ENCODE measurements at places on chromosomes 11 and 22.
A peak's percentile ranks its signal among the peaks of the same experiment; 100 is the strongest.

GRCh38 chr11:131025421-131026125, 109.3 kb upstream of the SNX19 start:
- DNase-seq = no peak

DNA sequence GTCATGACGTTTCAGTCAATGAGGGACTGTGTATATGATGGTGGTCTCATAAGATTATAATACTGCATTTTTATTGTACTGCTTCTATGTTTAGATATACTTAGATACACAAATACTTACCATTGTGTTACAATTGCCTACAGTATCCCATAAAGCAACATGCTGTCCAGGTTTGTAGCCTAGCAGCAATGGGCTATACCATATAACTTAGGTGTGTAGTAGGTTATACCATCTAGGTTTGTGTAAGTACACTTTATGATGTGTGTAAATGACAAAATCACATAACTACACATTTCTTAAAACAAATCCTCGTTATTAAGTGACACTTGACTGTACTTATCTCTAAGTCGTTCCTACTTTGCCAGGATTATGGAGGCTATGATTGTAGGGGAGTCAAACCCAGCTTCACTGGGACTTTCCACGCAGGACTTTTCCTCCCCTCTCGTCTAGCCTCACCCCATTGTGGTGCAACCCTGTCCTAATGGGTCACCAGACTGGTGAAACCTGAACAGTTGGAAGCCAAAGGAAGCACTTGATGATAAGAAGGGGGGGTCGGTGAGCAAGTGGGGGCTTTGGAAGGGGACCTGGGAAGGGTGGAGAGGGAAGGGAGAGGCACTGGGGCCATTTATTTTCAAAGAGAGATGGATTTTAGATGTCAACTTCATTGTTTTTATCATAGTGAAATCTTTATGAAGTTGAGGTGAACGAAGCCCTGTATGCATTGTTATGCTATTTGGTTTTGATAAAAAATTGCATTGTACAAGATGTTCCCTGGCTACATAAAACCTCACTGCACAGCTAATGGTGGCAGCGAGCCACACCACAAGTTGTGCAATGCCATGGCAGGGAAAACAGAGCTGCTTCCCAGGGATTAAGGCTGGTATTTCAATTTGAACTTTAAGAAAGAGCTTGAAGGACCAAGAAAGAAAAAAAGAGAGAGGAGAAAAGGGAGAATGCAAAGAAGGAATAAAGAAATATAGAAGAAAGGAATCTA, 129.1 kb downstream of the EHF start:
- DNase-seq = no peak

DNA sequence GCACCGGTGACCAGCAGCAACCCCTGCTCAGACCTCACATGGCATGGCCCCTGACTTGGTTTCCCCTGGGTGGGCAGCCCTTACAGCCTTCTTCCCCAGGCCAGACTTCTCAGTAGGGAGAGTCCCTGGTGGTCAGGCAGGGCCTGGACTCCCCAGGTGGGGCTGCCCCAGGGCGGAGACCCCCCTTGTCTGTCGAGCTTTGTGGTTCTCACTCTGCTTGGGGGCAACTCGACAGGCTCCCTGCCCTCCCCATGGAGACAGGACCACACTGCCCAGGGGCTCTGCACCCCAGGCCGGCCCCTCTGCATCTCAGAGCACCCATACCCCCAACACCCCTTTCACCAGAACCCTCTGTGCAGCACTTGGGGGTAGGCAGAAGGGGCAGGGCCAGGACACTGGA, 87.7 kb downstream of the MORC2 start:
- DNase-seq = no peak

- no peak for DNase-seq
These were observed 89.5 kb upstream of the DBX1 start for GRCh38 chr11:20249796-20250195.

- DNase-seq = no peak
These were observed 447.5 kb downstream of the BUD13 start for GRCh38 chr11:116325247-116325646.

- no peak for DNase-seq
These were observed 787 bp downstream of the SMDT1 start for GRCh38 chr22:42080287-42080686.

- no peak for DNase-seq
These were observed 4.1 kb downstream of the ROBO3 start for GRCh38 chr11:124869331-124869730.

DNA sequence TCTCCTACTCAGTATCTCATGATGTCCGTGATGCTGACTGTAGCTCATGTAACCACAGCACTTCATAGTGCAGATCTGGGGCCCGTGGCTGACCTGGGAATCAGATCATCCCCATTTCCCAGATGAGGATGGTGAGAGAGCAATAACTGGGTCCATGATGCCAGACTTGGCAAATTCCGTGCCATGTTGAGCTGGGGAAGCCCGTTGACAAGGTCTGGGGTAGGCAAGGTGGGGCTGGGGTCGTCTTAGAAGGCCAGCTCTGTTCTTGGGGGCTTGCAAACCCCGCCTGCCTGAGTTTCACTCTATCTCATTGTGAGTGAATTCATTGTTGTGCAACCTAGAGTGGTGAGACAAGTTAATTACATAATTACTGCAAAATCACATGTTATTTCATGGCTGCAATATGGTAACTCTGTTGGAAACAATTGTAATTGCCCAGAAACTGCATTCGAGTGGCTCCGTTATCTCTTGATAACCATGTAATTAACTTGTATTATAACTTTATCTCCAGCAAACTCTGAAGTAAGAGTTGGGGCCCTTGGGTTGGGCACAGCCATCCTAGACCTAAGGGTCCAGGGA, 41.7 kb downstream of the LMO1 start:
- no peak for DNase-seq

DNA sequence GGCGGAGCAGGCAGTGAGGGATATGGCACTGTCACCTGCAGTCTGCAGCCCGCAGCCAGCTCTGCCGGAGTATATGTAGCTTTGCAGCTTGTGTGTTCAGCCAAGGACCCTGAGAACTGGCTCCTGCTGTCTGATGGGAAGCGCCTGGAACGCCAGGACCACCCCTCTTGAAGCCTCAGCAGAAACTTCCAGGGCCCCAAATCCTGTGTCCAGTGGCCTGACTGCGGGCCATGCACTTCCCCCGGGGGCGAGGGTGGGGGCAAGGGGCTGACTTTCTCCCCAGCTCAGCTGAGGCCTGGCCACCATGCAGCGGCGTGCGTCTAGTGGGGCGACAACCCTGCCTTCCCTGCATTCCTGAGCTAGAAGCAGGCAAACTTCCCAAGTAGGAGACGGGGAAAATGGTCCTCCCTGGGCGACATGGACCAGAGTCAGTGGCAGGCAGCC, 32.3 kb downstream of the PISD start:
- DNase-seq = no peak

GRCh38 chr11:34183848-34184391, 78.5 kb downstream of the NAT10 start:
- no peak for DNase-seq

DNA sequence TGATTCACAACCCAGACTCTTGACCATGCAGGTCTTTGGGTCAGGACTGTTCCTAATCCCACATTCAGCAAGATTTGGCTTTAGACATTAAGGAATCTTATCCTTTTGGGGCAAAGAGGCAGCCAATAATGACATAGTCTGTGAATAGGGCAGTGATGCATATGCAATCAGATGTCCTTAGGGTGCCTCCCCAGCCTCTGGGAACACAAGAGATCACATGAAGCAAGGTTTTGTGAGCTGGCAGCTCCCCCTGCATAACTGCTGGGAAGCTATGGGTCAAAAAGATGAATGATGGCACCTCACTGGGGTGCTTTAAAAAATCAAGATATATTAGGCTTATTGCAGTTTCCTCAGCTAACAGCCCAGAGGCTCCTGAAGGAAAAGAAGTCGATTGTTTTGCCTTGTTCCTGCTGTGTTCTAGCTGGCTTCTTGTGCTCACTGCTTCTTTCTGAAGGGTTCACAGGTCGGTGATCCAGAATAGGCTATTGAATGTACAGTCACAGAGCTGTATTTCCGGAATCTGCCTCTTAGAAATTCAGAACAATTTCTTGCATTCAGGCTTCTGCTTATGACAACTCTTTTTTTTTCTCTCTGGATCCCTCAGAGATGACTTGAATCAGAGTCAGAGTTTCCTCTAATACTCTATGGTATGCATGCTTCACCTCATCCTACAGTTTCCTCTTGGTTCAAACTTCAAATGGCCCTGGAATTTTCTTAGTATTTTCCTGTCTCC, 31.7 kb downstream of the INSC start:
- DNase-seq = no peak

- no peak for DNase-seq
These were observed 189.3 kb downstream of the MIAT start for GRCh38 chr22:26846645-26847044.

DNA sequence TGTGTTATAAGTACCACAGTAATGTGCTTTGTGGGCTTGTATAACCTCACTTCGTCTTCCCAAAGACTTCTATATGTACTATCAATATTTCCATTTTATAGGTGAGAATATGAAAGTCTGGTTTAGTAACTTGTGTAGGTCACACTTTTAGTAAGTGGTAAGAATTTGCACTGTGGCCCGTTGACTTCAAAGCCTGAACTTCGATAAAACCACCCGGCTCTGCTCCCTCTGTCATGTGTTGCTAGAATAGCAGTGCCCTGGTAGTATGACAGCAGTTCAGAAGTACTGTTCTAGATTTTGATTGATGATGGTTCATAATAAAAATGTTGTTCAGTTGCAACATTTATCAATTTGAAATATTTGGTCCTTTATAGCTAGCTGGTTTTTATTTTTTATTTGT, 110.2 kb upstream of the SORL1-AS1 start:
- DNase-seq = peak; percentile 44

DNA sequence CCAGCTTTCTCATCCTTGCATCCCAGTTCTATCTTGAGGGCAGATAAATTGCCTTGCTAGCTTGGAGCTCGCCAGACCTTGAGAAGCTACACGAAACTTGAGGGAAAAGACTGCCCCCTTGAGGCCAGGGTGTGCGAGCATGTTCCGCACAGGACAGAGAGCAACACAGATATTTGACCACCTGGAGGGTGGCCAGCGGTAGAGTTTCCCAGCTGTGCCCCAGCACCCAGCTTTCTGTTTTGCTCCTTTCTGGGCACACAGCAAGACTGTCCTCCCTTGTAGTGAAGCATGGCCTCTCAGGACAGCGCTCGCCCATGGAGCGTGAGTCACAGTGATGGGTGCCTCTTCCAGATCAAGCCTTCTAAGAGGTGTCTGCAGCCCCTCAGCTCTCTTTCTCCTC, 23.5 kb downstream of the SPATA19 start:
- peak; percentile 41 for DNase-seq

GRCh38 chr22:32326647-32327046, 31.0 kb upstream of the RFPL3 start:
- DNase-seq = no peak

DNA sequence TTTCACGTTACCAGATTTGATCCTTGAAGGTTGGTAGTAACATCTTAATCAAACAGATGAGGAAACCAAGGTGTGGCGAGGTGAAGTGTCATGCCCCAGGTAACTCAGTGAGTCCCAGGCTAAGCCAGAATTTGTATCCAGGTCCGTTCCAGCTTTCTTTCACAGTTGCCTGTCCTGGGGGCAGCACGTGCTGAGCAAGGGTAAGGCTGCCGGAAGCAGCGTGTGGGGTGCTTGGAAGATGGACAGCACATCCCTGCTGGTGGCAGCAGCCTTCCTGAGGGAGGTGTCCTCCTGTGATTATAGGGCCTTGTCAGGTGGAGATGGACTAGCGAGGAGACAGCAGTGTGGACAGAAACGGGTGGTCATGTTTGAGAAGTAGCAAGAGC, 50.9 kb downstream of the TRIOBP start:
- DNase-seq = no peak

DNA sequence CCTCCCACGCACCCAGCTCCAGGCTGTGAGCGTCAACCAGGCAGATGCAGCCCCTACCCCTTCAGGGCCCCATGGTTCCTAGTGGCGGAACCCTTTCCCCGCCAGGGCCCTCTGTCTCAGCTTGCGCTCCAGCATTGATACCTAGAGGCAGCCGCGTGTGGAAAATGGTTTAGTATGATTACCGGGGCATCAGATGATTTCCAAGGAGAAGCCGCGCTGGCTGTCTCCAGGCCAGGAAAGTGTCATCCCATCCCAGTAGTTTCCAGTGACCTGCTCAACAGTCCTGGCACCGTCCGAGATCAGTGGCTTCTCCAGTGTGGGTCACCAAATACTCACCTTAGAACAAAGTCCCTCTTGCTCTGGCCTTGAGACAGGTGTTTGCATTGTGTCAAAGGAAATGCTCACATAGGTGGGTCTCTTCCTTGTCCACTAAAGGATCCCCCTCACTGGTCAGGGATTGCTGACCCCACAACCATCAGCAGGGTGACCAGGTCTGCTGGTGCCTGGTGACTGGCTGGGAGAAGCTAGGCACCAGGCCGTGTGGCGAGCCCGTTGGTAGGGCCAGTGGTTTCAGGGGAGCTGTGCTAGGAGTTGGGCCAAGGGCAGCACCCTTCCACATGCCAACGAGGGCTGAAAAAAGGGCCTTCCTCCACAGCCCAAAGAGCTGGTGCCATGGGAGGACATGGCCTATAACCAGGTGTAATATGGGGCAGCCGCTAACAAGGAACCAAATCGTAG, 109.4 kb downstream of the MORC2 start:
- DNase-seq = no peak

DNA sequence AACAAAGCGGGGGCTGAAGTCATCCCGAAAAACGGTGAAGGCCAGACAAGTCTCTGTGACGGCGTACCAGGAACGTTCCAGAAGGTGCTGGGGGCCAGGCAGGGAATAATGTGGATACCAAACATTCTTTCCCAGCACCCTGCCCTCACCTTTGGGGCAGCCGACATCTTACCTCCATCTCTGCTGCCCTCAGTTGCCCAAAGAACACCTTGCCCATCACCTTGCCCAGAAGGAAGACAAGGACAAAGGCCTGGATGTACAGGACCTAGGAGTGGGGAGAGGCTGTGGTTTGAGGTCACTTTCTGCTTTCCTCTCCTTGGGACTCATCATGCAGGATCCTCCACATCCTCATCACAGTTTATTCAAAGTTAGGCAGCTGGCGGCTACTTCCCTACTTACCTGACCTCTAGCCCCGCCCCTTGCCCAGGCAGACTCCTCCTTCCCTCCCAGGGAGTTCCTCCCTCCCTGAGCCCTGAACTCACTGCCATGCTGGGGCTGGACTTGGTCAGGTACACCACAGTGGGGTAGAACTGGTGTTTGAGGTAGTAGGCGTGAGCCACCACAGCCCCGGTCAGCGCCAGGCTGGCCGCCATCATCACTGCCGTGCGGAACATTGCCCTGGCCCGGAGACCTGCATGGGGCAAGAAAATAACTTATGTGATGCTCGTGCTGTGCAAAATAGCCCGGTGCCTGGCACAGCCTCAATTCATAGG, 1.2 kb downstream of the SYVN1 start:
- peak; percentile 79 for DNase-seq

DNA sequence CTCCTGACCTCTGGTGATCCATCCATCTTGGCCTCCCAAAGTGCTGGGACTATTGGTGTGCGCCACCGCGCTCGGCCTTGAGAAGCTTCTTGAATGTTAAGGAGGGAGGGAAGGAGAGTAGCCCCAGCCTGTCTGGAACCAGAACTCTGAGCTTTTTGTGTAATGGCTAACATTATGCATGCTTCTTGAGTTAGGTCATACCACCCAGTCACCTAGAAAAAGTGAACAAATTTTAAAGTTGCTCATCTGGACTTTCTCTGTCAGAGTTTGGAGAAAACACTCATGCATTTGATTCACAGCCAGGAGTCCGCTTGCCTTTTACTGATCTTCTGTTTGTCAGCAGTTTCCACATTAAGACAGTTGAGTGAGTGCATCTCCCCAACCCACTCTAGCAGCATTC, 82.1 kb downstream of the PPP6R3 start:
- DNase-seq = no peak

- DNase-seq = no peak
These were observed 174.3 kb upstream of the FAT3 start for GRCh38 chr11:92050305-92050704.

Data from stimulated activated CD4-positive, alpha-beta T cell treated with anti-CD3 and anti-CD28 coated beads, Interleukin-2, amount 100 ng/mL, for 24 hours (primary cell).